SK-N-SH (cell line): ENCODE measurements at places on chromosomes 6 and 20. TPM values are rescaled to one million over a fixed set of nuclear protein-coding genes. Genes with fewer than 3 reads are reported as not detected.

OLIG3 gene
- not detected in 2 replicates for polyA plus RNA-seq

DNA sequence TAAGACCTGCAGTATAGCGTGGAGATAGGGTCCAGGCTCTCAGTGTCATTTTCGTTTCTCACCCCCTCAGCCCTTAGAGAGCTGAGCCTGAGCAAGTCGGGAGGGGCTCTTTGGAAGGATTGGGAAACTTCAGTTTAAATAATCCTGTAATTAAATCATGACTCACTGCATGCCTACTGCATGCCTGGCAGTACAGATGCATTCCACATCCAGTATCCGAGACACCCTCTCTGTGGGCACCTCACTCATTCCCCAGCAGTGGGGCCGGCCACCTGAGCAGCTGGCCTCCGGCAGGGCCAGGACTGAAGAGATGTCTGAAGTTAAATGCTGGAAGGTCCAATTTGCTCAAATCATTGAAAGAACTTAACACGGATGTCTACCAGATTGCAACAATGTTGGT lies 316.6 kb downstream of the THBS2 start:
- DNase-seq: no peak

DNA sequence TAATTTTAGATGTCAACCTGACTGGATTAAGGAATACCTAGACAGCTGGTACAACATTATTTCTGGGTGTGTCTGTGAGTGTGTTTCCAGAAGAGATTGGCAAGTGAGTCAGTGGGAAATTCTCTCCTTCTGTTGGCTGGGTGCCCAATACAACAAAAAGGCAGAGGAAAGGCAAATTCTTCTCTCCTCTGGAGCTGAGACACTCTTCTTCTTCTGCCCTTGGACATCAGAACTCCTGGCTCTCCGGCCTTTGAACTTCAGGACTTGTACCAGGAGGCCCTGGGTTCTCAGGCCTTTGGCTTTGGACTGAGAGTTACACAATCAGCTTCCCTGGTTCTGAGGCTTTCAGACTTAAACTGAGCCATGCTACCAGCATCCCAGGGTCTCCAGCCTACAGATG lies 7.8 kb upstream of the BTN3A1 start:
- no peak for DNase-seq

GRCh38 chr6:45697605-45698004 lies 318.1 kb downstream of the CLIC5 start:
- no peak for DNase-seq

DNA sequence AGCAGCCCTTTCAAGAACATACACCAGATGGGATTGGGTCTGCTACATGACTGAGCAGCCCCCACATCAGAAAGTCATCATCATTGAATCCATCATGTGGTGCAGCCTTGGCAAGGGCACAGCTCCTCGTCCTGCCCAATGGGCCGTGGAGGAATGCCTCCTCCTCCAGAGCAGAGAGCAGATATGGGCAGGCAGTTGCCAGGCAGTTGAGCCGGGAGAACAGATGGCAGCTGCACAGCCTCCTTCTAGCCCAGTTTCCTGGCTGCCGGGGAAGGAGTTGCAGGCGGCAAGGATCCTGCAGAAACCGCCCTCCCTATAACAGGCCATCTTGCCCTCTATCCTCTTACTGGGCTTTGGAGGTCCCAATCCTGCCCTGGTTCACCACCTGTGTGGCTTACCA lies 11.9 kb upstream of the ZFAND3 start:
- DNase-seq: peak; percentile 68
